Kidney (tissue), 22 donors: ENCODE measurements at places on chromosomes 7 and 10. TPM values are rescaled to one million over a fixed set of nuclear protein-coding genes. Genes with fewer than 3 reads are reported as not detected.

The CYP3A7 gene
- 0.69 TPM for polyA plus RNA-seq

The RAB11FIP2 gene
- 8.2 TPM for polyA plus RNA-seq

The GALNT17 gene
- 5.5 TPM for polyA plus RNA-seq

The JMJD1C gene
- polyA plus RNA-seq = 18.9 TPM

The OGDHL gene
- 247 TPM for polyA plus RNA-seq

The CRTAC1 gene
- polyA plus RNA-seq = 7.2 TPM

The SORBS1 gene
- polyA plus RNA-seq = 12.2 TPM

The PHKG1 gene
- not detected for polyA plus RNA-seq

The BLVRA gene
- 86.9 TPM for polyA plus RNA-seq

DNA sequence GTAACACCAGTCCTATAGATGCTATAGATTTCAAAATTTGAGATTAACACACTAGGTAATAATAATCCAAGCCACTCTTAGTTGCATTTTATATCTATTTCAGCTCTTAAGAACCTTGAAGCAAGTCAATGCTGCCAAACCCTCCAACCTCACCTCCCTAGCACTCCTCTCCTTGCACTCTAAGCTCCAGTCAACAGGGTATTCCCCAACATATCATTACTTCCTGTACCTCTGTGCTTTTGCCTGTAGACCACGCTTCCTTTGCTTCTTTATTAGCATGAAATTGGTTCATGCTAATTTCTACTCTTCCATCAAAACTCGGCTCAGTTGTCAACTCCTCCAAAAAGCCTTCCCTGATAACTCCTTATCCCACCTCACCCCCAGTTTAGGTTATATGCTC lies 24.6 kb downstream of the PEX1 start:
- H3K27me3 ChIP-seq = no peaks in the 10 kb centered on the region
- H3K27ac ChIP-seq = no peak overlapping the region
- no peaks in the 10 kb centered on the region for H3K4me1 ChIP-seq
- no peak overlapping the region for H3K4me3 ChIP-seq
- peaks cover 47% of the 10 kb centered on the region for H3K36me3 ChIP-seq

GRCh38 chr7:37016064-37016878 lies 292.0 kb upstream of the AOAH start:
- H3K4me1 ChIP-seq = no peaks in the 10 kb centered on the region
- no peaks in the 10 kb centered on the region for H3K27me3 ChIP-seq
- no peaks in the 10 kb centered on the region for H3K36me3 ChIP-seq
- no peak for DNase-seq

DNA sequence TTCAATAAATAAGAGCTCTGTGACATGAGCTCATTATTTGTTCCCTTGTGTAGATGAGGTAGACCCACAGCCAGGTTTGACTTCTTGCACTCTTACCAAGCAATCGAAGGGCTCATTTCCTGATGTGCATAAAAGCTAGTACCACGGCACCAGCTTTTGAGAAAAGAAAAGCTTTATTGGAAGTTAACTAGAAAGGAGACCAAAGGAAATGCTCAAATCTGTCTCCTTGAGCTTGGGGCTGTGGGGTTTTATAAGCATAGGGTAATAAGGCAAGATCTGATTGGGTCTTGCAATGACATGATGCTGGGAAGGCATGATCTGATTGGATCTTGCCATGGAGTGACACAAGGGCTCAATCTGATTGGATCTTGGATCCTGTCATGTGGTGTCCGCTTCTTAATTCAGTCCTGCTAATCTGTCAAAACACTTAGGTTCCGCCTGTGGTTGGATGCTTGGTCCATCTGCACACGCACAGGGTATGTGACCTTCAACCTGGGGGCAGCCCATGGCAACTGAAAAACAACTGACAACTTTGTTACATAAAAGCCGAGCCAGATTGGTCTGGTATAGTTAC lies 47.8 kb upstream of the FRMD4A start:
- no peak for DNase-seq
- no peaks in the 10 kb centered on the region for H3K36me3 ChIP-seq
- H3K4me1 ChIP-seq = no peaks in the 10 kb centered on the region
- H3K27me3 ChIP-seq = no peaks in the 10 kb centered on the region

DNA sequence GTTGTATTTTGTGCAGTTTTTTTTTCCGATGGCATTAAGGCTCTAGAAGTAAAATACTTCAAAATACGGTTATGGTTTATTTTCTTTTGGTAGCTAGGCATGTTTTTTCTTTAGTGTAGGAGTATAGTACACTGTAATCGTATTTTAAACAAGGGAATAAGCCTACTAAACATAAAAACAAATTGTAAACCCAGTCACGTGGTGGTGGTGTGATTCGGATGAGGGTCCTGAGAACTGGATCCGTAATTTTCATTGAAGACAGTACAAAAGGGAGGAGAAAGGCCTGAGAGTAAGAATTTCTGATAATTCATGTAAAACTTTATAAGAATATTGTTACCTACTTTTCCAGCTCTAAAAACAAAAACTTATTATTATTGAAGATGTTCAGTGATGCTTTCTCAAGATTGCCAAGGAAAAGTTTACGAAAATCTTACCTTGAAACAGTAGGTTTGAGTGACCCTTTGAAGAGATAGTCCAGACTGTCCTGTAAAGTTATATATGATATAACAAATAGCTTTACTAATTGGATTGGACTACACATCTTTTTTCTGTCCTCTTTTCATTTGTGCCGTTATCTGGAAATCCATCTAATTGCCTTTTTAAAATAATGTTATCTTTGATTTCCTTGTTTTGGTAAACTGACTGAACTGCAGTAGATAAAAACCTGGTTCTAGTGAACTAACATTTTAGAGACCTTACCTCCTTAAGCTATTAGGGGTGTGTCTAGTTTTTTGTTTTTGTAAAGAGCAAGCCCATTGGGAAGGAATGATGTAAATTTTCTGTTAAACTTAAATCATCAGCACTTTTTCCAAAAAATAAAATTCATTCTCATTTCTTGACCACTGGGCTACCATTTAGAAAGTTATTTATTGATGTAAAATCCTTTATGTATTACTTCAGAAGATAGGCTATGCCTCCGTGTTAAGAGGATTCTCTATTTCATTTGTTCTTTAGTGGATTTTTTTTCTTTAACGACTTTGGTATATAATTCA lies 1.0 kb upstream of the PBLD start:
- no peaks in the 10 kb centered on the region for H3K36me3 ChIP-seq
- H3K27ac ChIP-seq = peak overlapping the region; percentile 99
- H3K4me3 ChIP-seq = peak overlapping the region; percentile 95
- H3K4me1 ChIP-seq = peaks cover 14% of the 10 kb centered on the region

DNA sequence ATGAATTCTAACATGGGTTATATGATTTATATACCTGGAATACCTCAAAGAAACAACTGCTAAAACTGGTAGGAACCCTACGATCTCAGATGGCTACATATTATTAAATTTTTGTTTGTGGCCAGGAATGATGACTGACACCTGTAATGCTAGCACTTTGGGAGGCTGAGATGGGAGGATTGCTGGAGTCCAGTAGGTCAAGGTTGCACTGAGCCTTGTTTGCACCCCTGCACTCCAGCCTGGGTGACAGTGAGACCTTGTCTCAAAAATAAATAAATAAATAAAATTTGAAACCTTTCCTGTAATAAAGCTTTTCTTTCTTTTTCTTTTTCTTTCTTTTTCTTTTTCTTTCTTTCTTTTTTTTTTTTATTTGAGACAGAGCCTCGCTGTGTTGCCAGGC lies 61.2 kb downstream of the MPLKIP start:
- H3K27me3 ChIP-seq = no peaks in the 10 kb centered on the region
- DNase-seq = no peak
- no peak overlapping the region for H3K27ac ChIP-seq
- H3K36me3 ChIP-seq = no peaks in the 10 kb centered on the region
- no peaks in the 10 kb centered on the region for H3K4me1 ChIP-seq

DNA sequence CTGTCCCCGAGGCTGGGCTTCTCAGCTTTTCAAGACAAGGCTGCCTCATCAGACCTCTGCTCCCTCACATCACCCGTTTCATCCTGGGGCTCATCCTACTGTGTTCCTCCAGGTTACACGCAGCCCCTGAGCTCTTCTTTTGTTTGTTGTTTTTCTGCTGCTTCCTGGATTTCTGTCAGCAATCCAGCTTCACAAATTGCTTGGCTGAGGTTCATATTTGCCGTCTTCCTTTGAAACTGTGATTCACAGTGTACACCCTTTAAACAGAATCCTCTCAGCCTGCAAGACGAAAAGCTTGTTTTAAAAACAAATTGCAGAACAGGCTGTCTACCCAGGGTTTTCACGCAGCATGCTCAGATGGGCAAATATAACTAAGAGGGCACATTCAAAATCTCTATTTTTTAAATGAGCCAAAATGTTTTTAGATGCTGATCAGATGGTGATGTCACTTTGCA lies 39.1 kb upstream of the PARD3 start:
- H3K27ac ChIP-seq = no peak overlapping the region
- no peaks in the 10 kb centered on the region for H3K36me3 ChIP-seq
- DNase-seq = peak; percentile 74
- H3K4me3 ChIP-seq = no peak overlapping the region
- no peaks in the 10 kb centered on the region for H3K4me1 ChIP-seq
- no peaks in the 10 kb centered on the region for H3K27me3 ChIP-seq

GRCh38 chr7:122618585-122619189 lies 80.2 kb downstream of the RNF133 start:
- no peak overlapping the region for H3K4me3 ChIP-seq
- H3K4me1 ChIP-seq = no peaks in the 10 kb centered on the region
- no peak for DNase-seq
- no peaks in the 10 kb centered on the region for H3K27me3 ChIP-seq

GRCh38 chr10:133350950-133351329 lies 3.8 kb downstream of the PRAP1 start:
- H3K36me3 ChIP-seq = no peaks in the 10 kb centered on the region
- no peaks in the 10 kb centered on the region for H3K4me1 ChIP-seq
- H3K4me3 ChIP-seq = no peak overlapping the region
- no peak for DNase-seq
- H3K27me3 ChIP-seq = no peaks in the 10 kb centered on the region

GRCh38 chr10:125802739-125803138 lies 20.3 kb downstream of the UROS start:
- no peaks in the 10 kb centered on the region for H3K27me3 ChIP-seq
- H3K36me3 ChIP-seq = peaks cover 22% of the 10 kb centered on the region
- no peak overlapping the region for H3K4me3 ChIP-seq
